NCI-H774 (cell line): ENCODE measurements at places on chromosomes 11 and 22.

DNA sequence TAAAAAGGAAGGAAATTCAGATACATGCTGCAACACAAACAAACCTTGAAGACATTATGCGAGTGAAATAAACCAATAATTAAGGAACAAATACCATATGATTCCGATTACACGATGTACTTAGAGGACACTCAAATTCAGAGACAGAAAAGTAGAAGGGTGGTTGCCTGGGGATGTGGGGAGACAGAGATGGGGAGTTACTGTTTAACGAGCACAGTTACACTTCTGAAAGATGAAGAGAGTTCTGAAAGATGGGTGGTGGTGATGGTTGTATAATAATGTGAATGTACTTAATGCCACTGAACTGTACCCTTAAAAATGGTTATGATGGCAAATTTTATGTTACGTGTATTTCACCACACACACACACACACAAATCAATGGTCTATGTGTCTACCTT lies 14.7 kb downstream of the ZBTB44 start:
- no peak for DNase-seq

DNA sequence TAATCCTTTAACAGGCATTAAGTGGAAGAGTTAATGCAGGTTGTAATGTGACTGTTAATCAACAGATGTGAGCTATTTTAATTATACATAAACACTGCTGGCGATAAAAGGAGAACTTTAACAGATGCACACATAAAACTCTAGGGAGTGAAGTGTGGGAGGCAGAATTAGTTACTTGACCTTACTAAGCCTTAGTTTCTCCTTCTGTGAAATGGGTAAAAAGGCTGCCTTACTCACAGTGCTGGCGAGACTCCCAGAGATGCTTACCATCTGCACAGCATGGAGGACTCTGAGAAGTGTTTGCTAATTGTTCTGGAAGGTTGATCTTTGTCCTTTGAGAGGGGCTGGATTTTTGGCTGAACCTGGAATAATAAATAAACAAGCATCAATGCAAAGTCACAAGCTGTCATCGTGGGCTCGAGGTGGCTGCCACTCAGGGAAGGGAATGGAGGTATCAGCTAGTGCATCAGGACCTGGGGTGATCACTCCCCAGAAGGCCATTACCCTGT lies 58.6 kb upstream of the MPEG1 start:
- DNase-seq, result no peak

- no peak for DNase-seq
Observed at GRCh38 chr11:62842171-62842741, 2.9 kb upstream of the WDR74 start.

DNA sequence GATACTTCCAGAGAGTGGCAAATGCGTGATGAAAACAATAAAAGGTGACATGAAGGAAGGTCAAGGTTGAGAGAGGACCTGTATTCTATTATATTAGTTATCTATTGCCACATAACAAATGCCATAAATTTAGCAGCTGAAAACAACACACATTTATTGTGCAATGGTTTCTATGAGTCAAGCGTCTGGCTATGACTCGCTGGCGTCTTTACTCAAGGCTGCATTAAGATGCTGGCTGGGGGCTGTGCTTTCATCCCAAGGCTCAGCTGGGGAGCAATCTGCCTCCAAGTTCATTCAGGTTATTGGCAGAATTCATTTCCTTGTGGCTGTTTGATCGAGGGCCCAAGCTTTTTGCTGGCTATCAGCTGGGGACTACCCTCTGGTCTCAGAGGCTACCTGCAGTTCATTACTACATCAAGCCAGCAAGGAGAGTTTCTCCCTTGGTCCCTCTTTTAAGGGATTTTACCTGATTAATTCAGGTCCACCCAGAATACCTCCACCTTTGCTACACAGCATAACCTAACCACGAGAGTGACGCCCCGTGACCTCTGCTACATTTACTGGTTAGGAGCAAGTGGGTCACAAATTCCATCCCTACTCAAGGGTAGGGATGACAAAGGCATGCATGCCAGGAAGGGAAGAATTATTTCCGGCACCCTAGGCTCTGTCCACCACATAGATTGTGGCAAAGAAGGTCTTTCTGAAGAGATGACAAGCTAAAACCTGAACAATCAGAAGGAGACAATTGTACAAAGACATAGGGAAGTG lies 549.1 kb downstream of the MN1 start:
- no peak for DNase-seq

- no peak for DNase-seq
Observed at GRCh38 chr11:789943-790342, at the start of gene CEND1. Gene CEND1, minus strand, starts transcription at chr11:790090. Its CDS starts 1,514 bp downstream, at chr11:788576.

- DNase-seq, result no peak
Observed at GRCh38 chr11:17905477-17905876, 107.4 kb downstream of the SERGEF start.

- DNase-seq, result no peak
Observed at GRCh38 chr11:130728185-130729180, 187.8 kb downstream of the SNX19 start.

- DNase-seq, result no peak
Observed at GRCh38 chr11:10476342-10476741, 21.3 kb downstream of the AMPD3 start.

DNA sequence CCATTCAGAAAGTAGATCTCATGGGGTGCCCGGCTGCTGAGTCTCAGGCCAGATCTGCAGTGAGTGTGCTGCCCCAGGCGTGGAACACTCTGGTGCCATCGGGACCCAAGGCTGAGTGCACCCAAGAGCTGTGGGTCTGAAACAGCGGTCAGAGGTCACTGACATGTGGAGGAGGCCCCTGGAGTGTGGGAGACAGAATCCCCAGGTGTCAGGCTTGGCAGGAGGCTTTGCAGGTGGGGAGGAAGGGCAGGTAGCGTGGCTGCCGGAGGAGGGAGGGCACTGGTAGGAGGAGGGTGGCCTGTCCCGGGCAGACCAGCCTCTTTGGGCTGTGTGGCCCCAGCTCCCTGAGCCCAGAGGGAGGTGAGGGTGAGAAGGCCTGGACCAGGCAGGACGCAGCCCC lies 31.7 kb upstream of the KRTAP5-6 start:
- DNase-seq, result no peak

GRCh38 chr22:38240734-38241252 lies 32.0 kb downstream of the TMEM184B start:
- DNase-seq, result no peak

- no peak for DNase-seq
Observed at GRCh38 chr11:4903484-4903883, at the start of gene OR51A7. Gene OR51A7, plus strand, starts transcription at chr11:4903783. Its CDS starts 3,587 bp downstream, at chr11:4907370.

DNA sequence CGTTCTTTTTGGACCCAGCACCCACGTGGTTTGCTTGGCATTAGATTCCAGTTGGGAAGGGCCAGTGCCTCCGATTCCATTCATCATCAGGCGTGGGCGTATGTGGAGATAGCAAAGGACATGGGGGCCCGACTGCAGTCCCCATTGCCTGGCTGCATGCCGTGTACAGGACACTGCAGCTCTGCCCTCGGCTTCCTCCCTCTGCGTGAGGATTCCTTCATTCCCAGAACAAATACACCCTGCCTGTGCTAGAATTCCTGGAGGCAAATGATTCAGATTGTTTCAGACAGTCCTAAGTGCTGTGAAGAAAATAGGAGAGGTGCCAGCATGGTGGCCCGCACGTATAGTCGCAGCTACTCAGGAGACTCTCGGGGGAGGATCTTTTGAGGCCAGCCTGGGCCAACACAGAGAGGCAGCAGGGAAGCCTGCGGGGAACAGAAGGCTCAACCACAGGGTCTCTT lies 15.4 kb downstream of the DERL3 start:
- DNase-seq, result no peak

GRCh38 chr11:88282747-88283515 lies 54.6 kb downstream of the CTSC start:
- DNase-seq, result no peak

GRCh38 chr11:120129570-120129969 lies 8.3 kb downstream of the TRIM29 start:
- DNase-seq, result no peak

GRCh38 chr11:12275818-12276217 lies 101.6 kb upstream of the PARVA start:
- no peak for DNase-seq

- DNase-seq, result no peak
Observed at GRCh38 chr11:2933375-2934020, 4.3 kb upstream of the PHLDA2 start.

- DNase-seq, result no peak
Observed at GRCh38 chr11:68374531-68374930, 62.1 kb downstream of the LRP5 start.

DNA sequence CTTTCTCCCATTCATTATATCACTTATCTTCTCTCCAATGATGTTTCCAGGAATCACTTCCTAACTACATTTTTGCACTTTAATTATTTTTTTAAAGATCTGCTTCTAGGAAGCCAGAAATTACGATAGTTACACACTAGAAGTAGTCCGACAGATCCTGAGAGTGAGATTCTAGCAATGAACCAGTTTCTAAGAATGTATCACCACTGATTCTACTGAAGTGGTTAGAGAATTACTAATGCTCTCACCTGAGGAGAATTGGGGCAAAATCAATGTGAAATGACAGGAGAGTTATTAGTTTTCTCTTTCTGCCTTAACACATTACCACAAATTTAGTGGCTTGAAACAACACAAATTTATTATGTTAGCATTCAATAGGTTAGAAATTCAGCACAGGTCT lies 241.2 kb downstream of the CASP12 start:
- no peak for DNase-seq

GRCh38 chr11:77801477-77801876 lies 19.0 kb downstream of the RSF1 start:
- DNase-seq, result no peak
